ENCODE measurements at places on chromosomes 5 and 9.

DNA sequence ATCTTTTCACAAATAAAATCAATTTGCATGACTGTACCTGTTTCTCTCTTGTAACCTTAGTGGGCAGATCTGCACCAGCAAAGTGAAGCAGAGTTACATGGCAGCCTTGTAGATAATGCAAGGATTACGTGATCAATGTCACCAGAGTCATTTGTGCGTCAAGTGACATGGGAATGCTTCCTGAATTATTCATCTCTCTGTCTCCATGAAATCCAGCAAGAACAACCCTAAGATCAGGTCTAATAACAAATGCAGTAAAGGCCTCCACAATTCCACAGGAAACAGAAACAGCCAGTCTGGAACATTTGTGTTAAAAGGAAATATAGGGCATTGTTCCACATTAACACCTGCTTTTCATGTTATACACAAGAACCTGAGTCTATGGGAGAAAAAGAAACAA is 7.8 kb downstream of the GZMA start:
- DNase-seq: no peak

GRCh38 chr5:103014983-103015382 is 105.0 kb downstream of the GIN1 start:
- DNase-seq: no peak

DNA sequence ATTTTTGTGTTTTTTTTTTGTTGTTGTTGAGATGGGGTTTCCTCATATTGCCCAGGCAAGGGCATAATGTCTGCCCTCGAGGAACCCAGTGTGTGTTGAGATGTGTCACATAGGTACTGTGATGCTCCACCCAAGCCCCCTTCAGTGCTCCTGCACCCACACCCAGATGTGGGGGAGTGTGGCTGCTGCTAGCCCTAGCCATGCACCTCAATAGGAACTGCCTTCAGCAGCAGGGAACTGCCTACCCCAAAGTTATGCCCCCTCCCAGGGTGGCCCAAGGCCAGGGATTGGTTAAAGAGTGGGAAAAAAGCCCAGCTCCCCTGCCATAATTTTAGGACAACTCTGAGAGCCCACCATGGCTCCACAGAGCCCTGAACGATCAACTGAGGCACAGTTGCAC is 33.3 kb upstream of the EPB41L4B start:
- DNase-seq: no peak

GRCh38 chr5:125673359-125673950 is 749.8 kb upstream of the GRAMD2B start:
- no peak for DNase-seq

GRCh38 chr9:117704597-117704996 is 394 bp downstream of the TLR4 start:
- no peak for DNase-seq

All from GOT3 (cell line).